ENCODE measurements at places on chromosomes 3 and 15.

DNA sequence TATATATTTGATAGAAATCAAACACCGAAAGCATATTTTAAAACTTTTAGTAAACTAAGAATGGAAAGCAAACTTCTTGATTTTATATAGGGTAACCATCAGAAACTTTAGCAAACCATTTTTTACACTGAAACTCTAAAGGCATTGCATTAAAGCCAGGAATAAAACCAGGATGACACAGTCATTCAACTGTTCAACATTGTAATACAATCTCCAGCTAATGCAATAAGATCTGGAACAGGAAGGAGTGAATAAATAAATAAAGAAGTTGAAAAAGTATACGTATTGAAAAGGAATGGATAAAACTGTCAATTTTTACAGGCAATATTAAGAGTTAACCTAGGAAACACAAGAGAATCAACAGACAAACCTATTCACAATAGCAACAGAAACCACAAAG lies 181.9 kb upstream of the TTC14 start:
- DNase-seq: no peak

DNA sequence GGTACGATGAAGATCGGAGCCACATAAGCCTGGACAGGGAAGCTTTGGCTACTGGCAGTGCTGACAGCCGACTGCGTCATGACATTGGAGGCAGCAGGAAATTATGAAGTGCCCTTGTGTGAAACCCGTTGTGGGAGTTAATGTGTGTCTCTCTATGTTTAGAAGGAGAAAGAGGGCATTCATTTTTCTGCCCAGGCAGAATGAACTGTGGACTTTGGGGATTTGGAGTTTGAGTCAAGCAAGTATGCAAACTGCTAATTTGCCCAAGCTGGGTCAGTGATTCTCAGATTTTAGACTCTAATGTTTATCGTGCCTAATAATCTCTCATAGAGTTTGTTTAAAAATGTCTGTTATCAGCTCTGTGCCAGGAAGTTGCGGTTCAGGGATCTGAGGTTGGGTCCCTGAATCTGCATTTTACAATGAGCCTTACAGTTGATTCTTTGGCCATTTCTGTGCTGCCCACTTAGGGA lies 5.6 kb downstream of the CTXND1 start:
- no peak for DNase-seq

GRCh38 chr3:37530047-37530697 lies 331.5 kb upstream of the CTDSPL start:
- DNase-seq: no peak

DNA sequence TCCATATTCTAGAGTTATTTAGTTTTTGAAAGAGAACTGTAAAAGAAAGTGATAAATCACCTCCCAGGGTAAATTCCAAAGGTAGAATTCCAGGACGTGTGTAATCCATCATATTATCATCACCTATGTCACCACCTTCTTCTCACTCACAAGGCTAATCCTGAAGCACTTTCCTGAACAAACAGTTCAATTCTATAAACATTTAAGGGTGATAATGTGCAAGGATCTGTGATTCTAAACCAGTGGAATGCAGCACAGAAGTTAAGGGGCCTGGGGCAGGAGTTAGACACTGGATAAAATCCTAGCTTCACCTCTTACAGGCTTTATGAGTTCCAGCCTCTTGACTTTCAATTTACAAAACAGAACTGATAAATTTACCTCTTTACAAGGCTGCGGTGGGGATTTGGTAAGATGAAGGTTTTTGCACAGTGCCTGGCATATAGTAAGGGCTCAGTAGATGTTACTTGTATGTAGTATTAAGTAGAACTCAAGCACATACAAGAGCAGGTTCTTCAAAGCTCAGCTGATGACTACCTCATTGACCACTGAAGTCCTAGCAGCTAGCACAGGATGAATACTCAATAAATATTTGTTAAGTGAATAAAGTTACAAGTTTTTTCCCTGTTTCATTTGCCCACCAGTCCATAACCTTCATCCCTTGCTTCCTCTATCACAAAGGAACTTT lies 47.3 kb upstream of the CCDC80 start:
- no peak for DNase-seq

- DNase-seq: peak; percentile 57
Observed at GRCh38 chr3:89025185-89025584, 82.2 kb upstream of the EPHA3 start.

DNA sequence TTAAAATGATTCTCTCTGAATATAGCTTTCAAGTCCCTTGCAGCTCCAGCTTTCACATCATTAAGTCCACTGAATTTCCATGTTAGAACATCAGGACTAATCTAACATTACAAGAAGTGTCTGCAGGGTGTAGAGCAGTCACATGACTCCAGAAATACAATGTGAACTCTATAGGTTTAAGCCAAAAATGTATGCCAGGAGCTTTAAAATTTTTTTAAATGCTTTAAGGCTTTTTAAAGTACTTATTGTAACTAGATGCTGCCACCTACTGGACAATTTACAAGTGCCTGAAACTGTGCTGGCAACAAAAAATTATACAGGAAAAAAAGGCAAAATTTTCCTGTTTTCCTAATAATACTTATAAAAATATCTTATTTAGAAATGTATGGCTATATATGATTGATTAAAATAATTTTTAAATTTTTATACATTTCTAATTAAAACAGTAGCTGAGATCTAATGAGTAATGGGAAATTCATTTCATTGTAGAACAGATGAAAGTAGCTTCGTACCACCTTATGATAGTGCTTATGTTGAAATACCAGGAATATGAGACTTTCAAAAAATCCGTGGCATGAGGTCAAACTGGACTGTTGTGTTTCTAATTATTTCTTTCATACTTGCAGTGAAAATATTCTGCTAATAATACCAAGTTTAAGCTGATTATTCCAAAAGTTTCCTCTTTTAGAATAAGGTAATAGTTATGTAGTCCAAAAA lies 25.7 kb downstream of the FSIP1 start:
- DNase-seq: peak; percentile 43

- DNase-seq: peak; percentile 79
Observed at GRCh38 chr15:98856532-98856907, 151.1 kb downstream of the PGPEP1L start.

DNA sequence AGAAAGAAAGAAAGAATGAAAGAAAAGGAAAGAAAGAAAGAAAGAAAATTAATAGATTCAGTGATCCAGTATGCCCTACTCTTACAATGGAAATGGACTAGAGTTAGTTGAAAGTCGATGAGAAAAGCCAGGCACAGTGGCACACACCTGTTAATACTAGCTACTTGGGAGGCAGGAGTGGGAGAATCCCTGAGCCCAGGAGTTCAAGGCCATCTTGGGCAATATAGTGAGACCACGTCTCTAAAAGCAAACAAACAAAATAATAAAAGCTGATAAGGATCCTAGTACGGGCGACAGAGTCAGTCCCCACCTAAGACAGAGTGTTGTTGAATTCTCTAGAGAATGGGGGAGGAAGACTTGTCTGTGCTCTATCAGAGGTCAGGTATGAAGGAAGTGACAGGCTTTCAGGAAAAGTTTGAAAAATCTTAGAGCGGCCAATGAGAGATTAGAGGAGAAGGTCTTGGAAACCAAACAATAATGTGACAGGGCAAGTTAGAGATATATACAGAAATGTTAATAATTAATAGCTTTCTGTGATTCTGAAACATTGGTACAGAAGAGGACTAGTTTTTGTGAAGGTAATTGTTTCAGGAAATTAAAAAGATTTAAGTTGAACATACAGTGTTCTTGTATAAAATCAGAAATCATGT lies 117.9 kb upstream of the PTX3 start:
- DNase-seq: no peak

GRCh38 chr15:78915341-78916087 lies 29.3 kb downstream of the CTSH start:
- peak; percentile 46 for DNase-seq

- no peak for DNase-seq
Observed at GRCh38 chr3:134544316-134544715, 58.5 kb downstream of the CEP63 start.

GRCh38 chr3:18127174-18127858 lies 297.8 kb downstream of the SATB1 start:
- DNase-seq: no peak

- no peak for DNase-seq
Observed at GRCh38 chr15:67063689-67064606, 1.5 kb upstream of the SMAD3 start.

DNA sequence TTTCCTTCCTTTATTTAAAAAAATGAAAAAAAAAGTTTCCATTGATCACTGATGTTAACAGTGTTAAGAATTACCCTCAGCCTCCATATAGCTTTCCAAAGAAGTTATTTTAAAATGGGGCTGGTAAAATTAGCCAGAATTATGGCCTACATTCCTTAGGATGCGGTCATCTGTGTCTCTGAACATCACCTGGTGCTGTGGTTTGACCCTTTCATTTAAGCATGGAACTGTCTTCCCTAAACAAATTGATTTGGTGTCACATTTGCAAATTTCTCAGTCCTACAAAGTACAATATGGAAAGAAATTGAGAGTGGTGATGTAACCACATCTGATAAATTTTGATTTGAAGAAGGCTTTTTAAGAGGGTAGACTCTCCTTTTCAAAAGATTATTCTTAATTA lies 40.3 kb upstream of the ZPLD1 start:
- no peak for DNase-seq

GRCh38 chr3:62659660-62660059 lies 215.6 kb downstream of the CADPS start:
- DNase-seq: no peak

DNA sequence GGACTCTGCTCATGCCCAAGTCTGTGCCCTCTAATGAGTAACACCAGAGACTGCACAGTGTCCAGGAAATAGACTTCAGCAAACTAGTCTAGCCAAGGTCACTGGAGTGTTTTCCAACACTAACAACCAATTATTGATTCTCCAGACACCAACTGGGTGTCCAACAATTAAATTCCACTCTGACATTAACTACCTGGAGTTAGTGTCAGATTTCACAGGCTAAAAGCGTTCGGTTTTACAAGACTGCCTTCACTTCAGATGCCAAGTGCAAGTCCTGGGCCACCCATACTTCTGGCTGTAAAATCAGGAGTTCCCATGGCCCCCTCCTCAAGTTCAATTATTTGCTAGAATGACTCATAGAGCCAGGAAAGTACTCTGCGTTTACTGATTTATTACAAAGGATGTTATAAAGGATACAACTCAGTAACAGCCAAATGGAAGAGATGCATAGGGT lies 20.8 kb upstream of the CFAP161 start:
- no peak for DNase-seq

GRCh38 chr15:67108122-67108961 lies 42.9 kb downstream of the SMAD3 start:
- DNase-seq: no peak

- peak; percentile 58 for DNase-seq
Observed at GRCh38 chr3:142863010-142863817, 25.7 kb downstream of the PCOLCE2 start.

GRCh38 chr15:97840501-97840900 lies 120.0 kb upstream of the ARRDC4 start:
- no peak for DNase-seq

DNA sequence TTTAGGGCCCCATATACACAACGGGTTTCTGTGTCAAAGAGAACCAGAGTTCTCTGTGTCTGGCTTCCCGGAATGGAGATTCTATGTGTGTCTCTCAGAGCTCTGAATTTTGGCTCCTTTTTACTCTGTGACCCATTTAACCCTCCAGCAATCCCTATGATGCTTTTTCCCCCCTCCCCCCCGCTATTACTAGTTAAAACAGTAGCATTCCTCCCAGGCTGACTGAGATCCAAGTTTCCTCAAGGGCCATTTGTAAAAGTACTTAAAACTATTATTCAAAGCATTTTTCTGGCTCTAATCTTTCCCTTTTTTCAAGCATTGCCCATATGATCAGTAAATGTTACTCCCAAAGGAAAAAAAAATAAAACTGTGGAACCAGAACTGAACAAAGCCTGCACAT lies 6.6 kb upstream of the STAC start:
- no peak for DNase-seq

GRCh38 chr3:164851905-164852304 lies 226.4 kb downstream of the SI start:
- no peak for DNase-seq

GRCh38 chr3:64467255-64467944 lies 220.4 kb downstream of the ADAMTS9 start:
- DNase-seq: no peak

- DNase-seq: no peak
Observed at GRCh38 chr3:115148142-115148790, 1.2 kb upstream of the ZBTB20 start.

DNA sequence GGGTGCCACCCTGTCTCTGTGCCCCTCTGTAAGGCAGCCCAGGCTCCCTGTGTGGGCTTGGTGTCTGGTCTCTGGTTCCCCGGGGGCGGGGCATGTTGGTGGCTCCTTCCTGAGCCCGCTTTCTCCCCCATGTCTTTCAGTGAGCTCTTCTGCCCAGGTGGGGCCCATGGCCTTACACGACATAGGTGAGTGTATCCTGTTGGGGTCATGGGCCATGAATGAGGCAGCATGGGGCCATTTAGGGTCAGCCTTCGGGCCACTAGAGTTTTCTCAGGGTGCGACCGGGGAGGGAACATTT lies 195.1 kb downstream of the UBE3A start:
- no peak for DNase-seq
